Ovary (tissue), 10 donors: ENCODE measurements at places on chromosomes 13 and 19. TPM values are rescaled to one million over a fixed set of nuclear protein-coding genes. Genes with fewer than 3 reads are reported as not detected.
A peak's percentile ranks its signal among the peaks of the same experiment; 100 is the strongest.

DNA sequence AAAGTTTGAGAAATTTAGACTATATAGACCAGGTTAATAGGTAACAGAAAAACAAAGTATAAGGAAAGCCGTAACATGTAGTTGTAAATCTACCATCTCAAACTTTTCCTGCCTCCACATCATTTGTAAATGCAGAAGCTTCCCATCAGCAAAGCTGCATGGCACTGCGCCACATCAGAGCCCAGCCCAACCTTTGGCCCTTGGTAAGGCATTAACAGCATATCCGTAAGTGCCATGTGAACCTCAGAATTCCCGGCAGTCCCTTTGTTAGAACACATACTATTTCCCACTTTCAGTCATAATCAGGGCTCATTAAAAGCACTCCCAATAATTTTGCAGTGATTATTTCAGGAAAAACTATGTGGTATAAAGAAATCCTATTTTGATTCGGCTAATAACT is 51.6 kb downstream of the MPHOSPH8 start:
- no peak for DNase-seq

- no peak for DNase-seq
These were observed 31.5 kb upstream of the TPT1 start for GRCh38 chr13:45372189-45373161.

Gene MYO1F
- polyA plus RNA-seq, result 7.8 TPM

Gene DNAAF3
- polyA plus RNA-seq, result 0.72 TPM

Gene RFPL4A
- polyA plus RNA-seq, result not detected

- DNase-seq, result no peak
These were observed 25.2 kb upstream of the PDCD5 start for GRCh38 chr19:32555786-32556185.

- DNase-seq, result peak; percentile 76
These were observed 15.7 kb downstream of the PLIN3 start for GRCh38 chr19:4851551-4852290.

DNA sequence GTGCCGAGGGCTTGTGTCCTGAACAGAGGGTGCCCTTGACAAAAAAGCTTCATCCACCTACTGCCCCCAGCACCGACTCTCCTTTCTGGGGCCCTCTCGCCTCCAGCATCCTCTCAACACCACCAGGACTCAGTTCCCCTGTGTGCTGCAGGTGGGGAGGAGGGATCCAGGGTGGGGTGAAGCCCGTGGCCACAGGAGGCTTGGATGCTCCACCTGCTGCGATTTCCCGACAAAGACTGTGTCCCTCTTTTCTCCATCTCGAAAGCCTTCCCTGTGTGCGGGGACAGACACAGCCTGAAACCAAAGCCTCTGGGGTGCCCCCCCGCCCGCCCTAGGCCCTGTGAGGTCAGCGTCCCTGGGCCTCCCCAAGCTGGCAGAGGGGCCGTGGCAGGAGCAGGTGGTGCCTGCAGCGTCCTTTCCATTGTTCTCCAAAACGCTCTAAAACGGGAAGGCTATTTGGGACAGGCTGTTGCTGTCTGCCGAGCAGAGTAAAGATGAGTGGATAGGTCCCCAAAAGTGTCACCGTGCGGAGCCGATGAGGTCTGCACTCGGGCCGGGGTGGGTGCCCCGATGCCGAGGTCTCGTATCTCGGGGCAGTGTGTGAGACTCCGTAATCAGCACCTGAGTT is 185.7 kb downstream of the PTPRS start:
- DNase-seq, result no peak

- no peak for DNase-seq
These were observed 34.1 kb downstream of the SMAD9 start for GRCh38 chr13:36885901-36886300.

GRCh38 chr13:88745011-88745410 is 1073.8 kb downstream of the SLITRK5 start:
- DNase-seq, result no peak

DNA sequence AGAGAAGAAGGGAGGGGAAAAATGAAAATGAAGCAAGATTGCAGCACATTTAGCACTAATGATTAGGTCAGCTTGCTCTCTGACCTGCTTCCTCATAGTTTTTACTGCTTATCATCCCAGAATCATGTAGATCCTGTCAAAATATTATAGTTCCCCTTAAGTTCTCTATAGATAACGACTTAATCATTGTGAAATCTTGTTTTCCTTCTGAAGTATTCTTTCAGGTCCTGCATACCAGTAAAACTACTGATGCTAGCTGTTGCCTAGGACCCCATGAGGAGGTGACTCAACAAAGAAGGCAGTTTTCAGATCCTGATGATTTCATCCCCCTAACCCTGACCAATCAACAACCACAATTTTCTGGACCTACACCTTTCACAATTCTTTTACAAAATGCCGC is 1131.7 kb downstream of the SLITRK5 start:
- no peak for DNase-seq

Gene RDH8
- polyA plus RNA-seq, result not detected

GRCh38 chr13:91960947-91961346 is 562.5 kb downstream of the GPC5 start:
- DNase-seq, result no peak

GRCh38 chr13:78468621-78469020 is 134.7 kb downstream of the POU4F1 start:
- DNase-seq, result no peak

Gene PLK5
- polyA plus RNA-seq, result 0.23 TPM

DNA sequence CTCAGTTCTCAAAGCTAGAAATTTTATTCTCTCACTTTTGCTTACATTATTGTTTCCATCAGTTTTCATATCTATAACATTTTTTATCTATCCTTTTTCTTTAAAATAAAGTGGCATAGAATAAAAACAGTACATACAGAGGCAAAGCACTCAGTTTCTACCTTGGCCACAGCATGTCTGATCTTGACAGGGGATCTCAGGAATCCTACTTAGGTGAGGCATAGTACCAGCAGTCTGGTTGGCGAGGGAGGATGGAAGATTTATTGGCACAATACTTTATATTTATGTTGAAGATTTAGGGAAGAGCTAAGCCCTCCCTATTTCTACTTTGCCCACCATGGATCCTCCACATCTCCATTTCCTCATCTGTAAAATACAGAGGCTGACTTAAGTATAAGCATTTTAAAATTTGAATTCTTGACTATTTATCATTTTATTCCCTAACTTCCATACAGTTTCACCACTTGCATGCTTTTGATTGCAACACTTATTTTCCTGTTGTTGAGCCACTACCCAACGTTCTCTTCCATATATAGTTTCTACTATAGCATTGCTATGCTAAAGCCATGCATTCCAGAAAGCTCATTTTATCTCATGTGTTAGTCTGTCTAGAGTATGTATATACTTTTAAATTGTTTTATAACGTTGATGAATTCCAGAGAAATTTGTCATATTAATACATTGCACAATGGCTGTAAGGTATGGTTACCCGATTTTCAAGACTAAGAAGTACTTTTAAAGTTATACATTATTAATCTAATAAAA is 506.7 kb downstream of the KCTD12 start:
- no peak for DNase-seq

- DNase-seq, result no peak
These were observed 6.2 kb downstream of the SETDB2 start for GRCh38 chr13:49450105-49450819.

Gene C19orf73
- polyA plus RNA-seq, result not detected

GRCh38 chr13:42173789-42174343 is 98.1 kb upstream of the AKAP11 start:
- no peak for DNase-seq

DNA sequence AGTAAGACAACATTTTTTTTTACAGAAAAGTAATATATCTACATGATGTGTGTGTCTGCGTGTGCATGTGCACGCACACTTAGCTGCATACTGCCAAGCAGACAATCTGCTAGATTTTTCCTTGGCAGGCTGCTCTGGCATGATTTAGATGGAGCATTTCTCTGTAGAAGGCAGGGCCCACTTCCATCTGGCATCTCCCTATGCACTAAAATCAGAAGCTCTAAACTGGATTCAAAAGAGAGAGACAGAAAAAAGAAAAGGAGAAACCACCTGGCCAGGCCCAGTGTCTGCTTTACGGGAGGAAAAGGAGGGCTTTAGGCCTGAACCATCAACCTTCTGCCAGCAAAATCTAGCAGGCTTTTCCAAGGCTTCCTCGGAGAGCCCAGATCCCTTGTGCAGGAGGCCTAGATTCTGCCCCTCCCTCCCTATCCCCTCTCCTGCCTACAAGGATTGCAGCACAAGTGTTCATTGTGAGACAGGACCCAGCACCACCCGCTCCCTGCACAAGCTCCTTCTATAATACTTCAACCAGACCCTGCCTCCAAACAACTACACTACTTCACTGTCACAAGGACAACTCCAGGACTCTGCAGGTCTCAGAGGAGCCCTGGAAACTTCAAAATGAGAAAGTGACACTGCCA is 99.3 kb downstream of the DOCK9 start:
- DNase-seq, result no peak

GRCh38 chr19:58545286-58546018 is 1.6 kb downstream of the TRIM28 start:
- DNase-seq, result no peak

DNA sequence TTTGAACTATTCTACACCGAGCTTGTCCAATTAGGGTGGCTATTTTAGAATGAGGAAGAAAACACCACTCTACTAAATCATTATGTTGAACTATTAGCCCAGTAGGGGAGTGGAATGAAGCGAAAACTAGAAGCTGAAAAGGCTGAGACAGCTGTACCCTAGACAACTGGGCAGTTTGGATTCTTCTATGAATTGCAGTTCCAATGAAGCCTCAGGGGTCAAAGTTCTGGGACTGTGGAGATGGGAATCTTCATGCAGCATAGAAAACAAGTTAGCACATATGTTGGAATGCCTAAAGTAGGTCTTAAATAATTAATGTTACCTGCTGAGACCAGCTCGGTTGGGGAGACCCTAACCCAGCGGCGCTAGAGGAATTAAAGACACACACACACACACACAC is 62.7 kb upstream of the ZNF726 start:
- DNase-seq, result no peak

- no peak for DNase-seq
These were observed 630 bp downstream of the RNF126 start for GRCh38 chr19:662207-662961.

GRCh38 chr13:49022472-49023144 is 46.9 kb downstream of the FNDC3A start:
- no peak for DNase-seq

GRCh38 chr13:49443357-49443703 is 534 bp downstream of the CAB39L start:
- DNase-seq, result no peak

GRCh38 chr19:17049711-17050280 is 23.2 kb upstream of the CPAMD8 start:
- no peak for DNase-seq

- DNase-seq, result no peak
These were observed 540.4 kb downstream of the DIAPH3 start for GRCh38 chr13:59623206-59623915.

- DNase-seq, result no peak
These were observed 312.8 kb upstream of the GPC6 start for GRCh38 chr13:92913840-92914239.

Gene ZGLP1
- polyA plus RNA-seq, result 4.5 TPM

DNA sequence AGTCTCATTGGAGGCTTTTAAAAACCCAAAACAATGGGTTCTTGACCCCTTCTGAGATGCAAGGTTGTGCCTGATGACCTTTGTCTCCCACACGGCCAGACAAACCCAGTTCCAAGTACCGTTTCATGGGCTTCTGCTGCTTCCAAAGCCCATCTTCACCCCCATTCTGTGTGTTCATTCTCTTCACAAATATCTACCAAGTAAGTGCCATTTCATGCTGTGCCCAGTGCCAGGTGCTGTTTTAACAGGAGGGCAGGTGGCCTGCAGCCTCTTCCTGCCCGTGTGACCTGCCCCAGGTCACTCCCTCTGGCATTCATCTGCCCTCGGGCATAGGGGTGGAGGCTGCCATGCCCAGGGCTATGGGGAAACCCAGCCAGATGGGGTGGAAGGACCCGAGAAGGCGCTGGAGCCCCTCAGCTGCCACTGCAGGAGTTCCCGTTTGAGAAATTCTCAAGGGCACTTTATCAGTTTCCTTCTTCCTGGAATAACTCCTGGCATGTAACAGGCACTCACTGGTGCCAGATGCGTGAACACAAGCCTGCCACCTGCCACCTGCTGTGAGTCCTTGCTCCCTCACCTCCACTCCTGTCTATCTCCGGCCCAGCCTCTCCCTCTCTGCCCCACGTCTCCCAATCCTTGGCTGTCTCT is 12.5 kb downstream of the CAPN12 start:
- no peak for DNase-seq

DNA sequence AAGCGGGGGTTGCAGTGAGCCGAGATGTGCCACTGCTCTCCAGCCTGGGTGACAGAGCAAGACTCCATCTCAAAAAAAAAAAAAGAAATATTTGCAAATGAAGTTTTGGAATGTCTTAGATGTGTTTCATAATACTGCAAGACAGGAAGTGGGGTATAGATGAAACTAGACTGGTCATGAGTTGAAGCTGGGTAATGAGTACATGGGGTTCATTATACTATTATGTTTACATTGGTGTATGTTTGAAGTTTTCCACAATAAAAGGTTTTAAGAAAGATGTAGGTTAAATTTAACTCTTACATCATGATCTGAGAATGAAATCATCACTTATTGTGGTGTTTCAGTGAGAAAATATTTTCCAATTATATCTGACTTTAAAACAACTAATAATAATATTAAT is 19.0 kb downstream of the FNDC3A start:
- no peak for DNase-seq
